ENCODE measurements at places on chromosomes 5 and 9.

GRCh38 chr9:94785215-94786169 is 59.0 kb downstream of the AOPEP start:
- DNase-seq: no peak

DNA sequence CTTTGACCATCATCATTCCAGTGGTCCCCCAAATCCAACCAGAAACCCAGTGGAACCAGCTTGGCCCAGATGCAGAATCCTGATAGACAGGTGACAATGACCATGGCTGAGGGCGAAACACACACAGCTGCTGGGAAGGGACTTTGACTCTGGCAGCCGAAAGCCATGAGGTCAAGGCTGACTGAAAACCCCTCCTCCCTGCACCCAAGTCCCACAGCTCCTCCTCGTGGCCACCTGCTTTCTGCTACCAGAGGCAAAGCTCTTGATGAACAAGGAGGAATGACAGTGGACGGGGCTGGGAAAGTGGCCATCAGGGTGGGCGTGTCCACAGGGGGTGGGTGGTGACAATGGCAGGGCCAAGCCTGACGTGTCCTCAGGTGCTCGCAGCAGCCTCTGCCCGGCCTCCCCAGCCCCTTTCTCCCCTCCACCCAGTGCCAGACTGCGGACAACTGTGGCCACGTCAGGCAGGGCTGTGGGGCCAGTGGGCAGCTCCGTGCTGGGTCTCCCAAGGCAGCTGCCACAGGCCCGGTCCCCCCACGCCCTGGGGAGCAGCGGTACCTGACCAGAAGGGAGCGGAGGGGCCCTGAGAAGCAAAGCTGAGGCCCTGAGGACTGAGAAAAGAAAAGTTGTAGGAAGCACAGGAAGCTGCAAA is 30.8 kb upstream of the SARDH start:
- DNase-seq: no peak

- DNase-seq: no peak
These were observed 241.4 kb downstream of the ARHGAP26 start for GRCh38 chr5:143011585-143011984.

DNA sequence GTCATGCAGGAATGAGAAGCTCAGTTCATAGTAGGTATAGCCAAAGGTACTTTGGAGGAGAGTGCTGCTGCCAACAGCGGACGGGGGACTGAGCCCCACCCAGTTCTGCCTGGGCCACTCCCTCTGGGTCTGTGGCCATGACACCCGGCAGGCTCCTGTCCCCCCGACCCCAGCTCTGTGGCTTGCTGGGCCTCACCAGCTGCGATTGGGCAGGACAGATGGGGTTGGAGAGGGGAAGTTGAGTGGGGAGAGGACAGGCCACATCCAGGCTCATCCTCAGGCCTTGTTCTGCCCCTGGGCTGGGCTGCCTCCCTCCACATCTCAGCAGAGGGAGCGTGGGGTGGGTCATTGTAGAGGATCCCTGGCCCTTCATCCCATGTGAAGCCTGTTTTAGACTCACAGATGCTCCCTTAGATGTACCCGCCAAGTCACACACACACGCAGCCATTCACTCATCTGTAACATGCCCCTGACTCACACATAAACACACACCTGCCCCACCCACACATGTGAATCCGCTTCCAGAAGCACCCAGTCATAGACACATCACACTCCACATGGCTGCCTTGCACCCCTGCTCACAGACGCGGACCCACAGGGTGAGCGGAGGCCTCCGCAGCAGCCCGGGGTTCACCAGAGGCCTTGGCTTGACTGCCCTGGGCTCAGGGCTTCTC is 48.8 kb downstream of the NTNG2 start:
- DNase-seq: no peak

GRCh38 chr5:79859588-79859987 is 131.5 kb downstream of the MTX3 start:
- no peak for DNase-seq

DNA sequence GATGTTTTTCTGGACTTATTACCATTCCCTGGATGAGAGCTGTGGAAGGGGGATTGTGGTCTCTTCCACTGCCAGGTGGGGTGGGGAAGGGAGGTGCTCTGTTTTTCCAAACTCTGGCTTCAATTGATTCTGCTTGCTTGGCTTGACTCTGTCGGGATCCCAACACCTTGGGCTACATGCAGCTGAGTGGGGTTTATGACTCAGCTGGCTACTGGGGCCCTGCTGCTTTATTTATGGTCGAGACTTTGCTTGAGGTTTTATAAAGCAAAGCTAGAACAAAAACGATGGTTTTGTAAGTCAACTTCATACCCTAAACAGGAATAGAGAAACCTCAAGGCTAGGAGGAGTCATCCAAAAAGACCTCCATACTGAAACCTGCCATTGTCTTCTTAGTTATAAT is 76.3 kb downstream of the AOPEP start:
- DNase-seq: no peak

DNA sequence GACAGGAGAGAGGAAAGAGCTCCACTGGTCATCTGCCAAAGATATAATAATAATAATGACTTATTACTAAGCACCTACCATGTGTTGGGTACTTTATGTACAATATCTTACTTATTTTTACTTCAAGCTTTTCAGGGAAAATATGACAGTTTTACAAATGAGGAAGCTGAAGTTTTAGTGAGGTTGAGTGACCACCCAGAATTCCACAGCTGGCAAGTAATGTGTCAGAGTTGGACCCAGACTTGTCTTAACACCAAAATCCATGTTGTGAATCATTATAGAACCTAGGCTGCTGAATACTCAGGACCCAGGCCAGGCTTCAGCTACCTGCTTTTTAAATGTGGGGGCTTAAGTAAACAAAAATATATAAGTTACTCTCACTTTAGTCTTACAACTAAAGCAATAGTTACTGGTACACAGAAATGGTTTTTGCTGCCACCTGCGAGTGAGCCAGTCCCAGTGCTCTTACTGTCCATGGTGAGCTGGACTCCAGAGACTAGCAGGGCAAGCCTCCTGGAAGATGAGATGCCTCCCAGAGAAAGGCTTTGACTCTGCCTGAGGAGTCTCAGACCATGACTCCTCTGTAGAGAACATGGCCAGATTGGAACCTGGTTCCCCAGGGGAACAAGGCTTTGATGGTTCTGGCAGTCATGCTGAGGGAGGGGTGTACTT is 29.9 kb downstream of the RUSC2 start:
- DNase-seq: no peak

DNA sequence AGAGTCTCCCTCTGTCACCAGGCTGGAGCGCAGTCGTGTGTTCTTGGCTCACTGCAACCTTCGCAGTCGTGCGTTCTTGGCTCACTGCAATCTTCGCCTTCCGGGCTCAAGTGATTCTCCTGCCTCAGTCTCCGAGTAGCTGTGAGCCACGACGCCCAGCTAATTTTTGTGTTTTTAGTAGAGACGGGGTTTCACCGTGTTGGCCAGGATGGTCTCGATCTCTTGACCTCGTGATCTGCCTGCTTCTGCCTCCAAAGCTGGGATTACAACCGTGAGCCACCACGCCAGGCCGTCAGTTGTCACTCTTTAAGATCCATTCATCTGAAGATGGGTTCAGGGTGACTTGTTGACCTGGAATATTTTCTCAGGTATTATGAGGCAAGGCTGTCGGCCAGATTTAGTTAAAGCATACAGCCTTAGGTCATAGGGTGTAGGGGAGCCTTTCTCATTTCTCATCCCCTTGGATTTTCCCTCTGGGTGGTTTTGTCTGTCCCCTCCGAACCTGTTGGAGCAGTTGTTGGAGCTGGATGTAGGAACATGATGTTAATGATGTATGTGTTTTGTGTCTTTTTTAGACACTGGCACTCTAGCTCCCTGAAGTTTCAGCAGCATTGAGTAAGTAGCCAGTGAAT is 1.6 kb downstream of the SLC22A5 start:
- no peak for DNase-seq

GRCh38 chr9:131397100-131397790 is 3.4 kb downstream of the PRRC2B start:
- no peak for DNase-seq

DNA sequence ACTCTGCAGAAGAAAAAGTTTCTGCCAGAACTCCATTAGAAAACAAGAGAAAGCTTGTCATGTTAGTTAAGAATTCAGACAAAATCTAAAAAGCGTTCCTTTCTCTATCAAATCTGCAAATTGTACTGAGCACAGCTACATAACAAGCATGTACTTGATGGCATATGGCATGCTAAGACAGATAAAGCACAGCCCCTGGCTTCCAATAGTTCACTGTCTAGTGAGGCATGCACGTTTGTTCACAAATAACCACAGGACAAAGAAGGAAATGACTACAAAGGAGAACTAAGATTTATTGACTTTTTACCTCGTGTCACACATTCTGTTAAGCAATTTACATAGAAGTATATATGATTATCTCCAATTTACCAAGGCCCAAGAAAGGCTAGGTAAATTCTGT is 518.2 kb upstream of the TLE4 start:
- DNase-seq: no peak

DNA sequence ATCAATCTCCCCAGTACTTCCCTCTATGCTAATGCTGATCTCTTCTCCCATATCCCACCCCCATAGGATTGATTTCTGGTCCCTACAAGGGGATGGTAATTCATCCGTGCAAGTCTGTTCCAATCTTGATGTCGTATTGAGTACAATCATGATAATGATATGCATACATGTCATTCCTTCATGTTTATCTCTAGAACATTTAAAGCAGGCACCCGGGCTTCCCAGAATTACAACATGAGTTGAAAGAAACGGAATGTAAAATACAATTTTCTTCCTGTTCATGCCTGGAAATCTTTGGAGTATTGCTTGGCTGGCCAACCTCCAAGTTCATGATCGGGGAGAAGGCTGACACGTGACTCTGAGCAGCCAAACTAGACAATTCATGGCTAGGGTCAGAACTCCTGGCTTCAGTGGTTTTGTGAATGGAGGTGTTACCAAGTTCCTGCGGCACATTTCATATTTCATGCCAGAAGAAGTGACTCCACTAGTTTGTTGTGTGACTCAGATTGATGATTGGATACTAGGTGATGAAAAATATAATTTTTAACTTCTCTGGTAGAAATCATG is 66.6 kb downstream of the C9orf152 start:
- DNase-seq: no peak

DNA sequence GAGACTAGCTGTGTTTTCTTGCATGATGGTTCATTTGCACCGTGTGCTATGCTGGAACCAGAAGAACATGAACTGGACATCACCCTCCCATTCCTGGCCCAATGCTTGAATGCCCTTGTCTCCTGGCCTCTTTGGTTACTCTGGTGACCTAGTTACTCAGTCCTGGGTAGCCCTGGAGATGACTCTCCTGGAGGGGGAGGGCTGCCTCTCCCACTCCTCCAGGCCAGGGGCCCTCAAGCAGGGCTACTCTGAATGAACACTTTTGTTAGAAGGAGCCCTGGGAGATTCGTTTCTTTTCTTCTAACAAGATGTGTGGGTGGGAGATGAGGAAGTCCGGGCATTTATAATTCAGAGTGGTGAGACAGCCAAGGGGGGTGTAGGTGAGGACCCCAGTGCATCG is 12.0 kb upstream of the NKX2-5 start:
- DNase-seq: no peak

DNA sequence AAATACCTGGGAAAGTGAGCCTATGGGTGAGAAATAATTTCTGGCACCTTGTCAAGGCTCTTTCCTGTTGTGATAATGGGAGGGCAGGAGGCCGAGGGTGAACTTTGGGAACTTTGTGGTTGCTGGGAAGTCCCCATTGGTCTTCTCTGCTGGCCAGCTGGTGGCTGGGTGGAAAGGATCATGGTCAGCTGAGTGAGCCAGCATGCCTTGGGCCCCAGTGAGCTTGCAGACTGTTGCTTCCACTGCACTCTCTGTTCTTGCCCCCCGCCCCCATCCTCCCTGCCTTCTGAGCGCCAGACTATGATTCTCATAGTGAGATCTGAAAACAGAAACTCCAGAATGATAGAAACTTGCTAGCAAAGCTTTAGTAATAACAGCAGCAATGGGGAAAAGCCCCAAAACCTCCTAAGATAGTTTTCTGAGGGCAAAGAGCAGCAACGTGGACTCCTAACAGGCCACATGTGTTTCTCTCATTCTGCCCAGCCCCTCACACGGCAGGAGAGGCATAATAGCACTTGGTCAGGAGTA is 139.2 kb upstream of the SMARCA2 start:
- no peak for DNase-seq

DNA sequence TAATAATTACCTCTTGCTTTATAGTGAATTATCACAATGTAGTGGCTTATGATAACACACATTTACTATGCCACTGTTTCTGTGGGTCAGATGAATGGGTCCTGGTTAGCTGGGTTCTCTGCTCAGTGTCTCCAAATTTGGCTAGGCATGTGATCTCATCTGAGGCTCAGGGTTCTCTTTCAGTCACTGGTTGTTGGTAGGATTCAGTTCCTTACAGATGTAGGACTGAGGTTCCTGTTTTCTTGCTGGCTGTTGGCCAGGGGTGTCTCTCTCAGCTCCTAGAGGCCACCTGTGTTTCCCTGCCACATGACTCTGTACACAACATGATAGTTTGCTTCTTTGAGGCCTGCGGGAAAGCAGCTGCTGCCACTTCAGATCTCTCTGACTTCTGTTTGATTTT is 7.1 kb downstream of the NFX1 start:
- DNase-seq: no peak

DNA sequence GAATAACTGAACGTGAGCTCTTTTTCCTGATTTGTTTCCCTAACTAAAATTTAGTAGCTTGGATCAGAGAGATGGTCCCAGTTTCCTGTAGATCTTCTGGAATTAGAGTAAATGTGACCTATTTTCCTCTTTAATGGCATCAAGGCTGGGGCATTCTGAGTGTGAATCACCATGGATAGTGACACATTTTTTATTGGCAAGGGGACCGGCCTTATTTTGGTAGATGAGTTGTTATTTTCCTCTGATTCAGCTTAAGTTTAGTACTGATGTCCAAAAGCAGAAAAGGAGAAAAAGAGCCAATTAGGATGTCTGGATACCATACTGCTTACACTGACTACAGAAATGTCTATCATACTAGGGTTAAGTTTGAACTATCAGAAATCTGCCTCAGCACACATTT is 68.1 kb downstream of the RNF38 start:
- DNase-seq: no peak

DNA sequence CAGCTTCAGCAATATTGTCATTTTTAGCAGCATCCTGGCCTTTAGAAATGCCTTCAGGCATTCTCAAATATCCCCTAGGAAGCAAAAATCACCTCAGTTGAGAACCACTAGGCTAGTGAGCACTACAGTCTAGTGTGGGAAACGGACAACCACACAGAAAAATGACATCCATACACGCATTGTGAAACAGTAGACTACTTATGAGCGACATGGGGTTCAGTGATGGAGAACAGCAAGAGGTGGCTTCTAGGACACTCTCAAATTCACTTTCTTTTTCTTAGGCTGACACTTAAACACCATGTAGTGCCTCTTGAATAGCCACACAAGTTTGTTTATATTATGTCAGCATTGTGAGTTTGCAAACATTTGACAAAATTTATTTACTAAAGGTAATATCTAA is 203.0 kb downstream of the KDM4C start:
- DNase-seq: no peak

- DNase-seq: no peak
These were observed 12.5 kb downstream of the TERT start for GRCh38 chr5:1282131-1282992.

- no peak for DNase-seq
These were observed 148.4 kb downstream of the TTLL11 start for GRCh38 chr9:121944711-121945191.
